ENCODE measurements at places on chromosomes 3 and 15.

- no peaks in the 10 kb centered on the region for H3K36me3 ChIP-seq
- no peaks in the 10 kb centered on the region for H3K27me3 ChIP-seq
- H3K4me3 ChIP-seq: no peak overlapping the region
- DNase-seq: no peak
Observed at GRCh38 chr3:104411757-104412156, 955.0 kb upstream of the ALCAM start.

DNA sequence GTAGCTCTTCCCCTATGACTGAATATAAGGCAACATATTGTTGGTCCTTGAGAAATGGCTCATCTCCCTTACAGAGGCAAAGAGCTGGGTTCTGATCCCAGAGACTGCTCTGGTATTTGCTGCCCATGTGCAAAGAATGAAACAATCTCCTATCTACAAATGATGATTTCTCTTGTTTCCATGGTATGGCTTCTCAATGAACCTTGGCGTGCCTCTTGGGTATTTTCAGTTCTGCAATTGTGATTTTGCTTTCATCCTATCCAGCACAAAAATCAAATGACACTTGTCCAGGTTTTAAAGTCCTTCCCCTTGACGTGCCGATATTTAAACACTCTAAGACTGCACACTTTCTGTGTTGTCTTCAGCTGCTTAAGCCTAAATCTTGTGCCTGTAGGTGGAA is 109.8 kb upstream of the NR2F2 start:
- peaks cover 5% of the 10 kb centered on the region for H3K27me3 ChIP-seq
- no peak overlapping the region for H3K4me3 ChIP-seq
- no peak for DNase-seq
- peaks cover 43% of the 10 kb centered on the region for H3K4me1 ChIP-seq
- H3K36me3 ChIP-seq: peaks cover 11% of the 10 kb centered on the region

DNA sequence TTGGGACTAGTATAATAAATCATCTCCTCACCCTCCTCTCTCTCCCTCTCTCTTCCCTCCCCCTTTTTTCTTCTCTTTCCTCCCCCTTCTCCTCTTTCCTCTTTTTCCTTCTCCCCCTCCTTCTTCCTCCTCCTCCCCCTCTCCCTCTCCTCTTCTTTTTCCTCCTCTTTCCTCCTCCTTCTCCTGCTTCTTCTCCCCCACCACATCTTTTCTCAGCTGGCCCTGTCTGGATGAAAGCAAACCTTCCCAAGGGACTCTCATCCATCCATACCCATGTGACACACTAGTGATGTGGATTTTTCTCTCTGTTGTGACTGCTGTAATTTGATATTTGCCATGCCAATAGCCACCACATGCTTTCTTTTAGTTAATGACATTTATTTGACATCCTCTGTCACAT is 127.2 kb downstream of the EBLN2 start:
- no peak for DNase-seq
- peaks cover 16% of the 10 kb centered on the region for H3K4me1 ChIP-seq
- H3K36me3 ChIP-seq: no peaks in the 10 kb centered on the region
- no peaks in the 10 kb centered on the region for H3K27me3 ChIP-seq

DNA sequence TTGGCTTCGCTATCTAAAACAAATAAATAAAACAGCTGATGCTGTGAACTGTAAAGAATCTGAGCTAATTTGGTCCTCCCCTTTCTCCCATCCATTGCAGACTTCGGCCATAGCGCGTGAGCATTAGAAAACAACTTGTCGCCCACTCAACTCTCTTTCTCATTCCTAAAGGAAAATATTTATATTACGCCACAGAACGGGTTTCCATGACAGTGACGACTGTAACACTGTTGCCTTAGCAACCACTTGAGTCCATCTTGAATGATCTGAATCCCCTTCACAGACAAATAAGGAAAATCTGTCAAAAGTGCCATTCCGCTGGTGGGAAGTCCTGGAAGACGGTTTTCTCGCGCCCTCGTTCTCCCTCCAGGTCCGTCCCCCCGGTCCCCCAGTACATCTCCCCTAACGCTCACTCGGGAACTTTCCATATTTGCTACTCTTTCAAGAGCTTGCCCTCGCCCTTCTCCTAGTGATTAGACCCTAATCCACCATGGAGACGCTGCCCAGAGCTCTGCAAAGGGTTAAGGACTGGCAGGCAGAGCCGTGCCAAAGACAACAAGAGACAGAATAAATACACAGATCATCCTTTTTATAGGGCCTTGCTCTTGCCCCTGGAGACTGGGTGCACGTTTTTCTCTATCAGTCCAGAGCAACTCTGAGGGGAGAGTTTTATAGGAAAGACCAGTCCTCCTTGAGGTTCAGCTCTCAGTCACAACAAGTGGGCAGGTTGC is 50.5 kb downstream of the CRYGS start:
- H3K36me3 ChIP-seq: no peaks in the 10 kb centered on the region
- H3K27me3 ChIP-seq: peaks cover 13% of the 10 kb centered on the region
- DNase-seq: no peak
- no peak overlapping the region for H3K4me3 ChIP-seq

- peaks cover 20% of the 10 kb centered on the region for H3K4me1 ChIP-seq
- H3K27me3 ChIP-seq: peaks cover 34% of the 10 kb centered on the region
- no peak overlapping the region for H3K4me3 ChIP-seq
- H3K27ac ChIP-seq: no peak overlapping the region
- H3K36me3 ChIP-seq: no peaks in the 10 kb centered on the region
Observed at GRCh38 chr15:68484696-68485400, 52.9 kb upstream of the ITGA11 start.

GRCh38 chr3:53073553-53074365 is 27.9 kb upstream of the SFMBT1 start:
- H3K4me3 ChIP-seq: no peak overlapping the region
- H3K4me1 ChIP-seq: peaks cover 7% of the 10 kb centered on the region
- peaks cover 7% of the 10 kb centered on the region for H3K27me3 ChIP-seq
- DNase-seq: no peak
- H3K36me3 ChIP-seq: no peaks in the 10 kb centered on the region
- H3K27ac ChIP-seq: no peak overlapping the region

DNA sequence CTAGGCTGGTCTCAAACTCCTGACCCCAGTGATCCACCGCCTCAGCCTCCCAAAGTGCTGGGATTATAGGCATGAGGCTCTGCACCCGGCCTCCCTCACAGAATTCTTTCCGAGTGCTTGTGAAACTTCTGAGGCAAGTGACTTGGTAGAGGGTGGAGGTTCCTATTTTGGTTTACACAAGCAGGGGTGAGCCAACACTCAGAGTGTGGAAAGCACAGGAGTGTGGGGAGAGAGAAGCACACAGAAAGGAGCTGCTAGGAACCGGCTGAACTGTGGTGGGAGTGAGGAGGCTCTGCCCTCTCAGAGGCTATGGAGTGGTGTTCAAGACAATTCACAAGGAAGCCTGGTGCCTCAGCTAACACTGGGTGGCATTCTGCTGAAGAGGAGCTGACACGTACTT is 7.7 kb downstream of the CAPN3 start:
- H3K27me3 ChIP-seq: no peaks in the 10 kb centered on the region
- H3K27ac ChIP-seq: no peak overlapping the region

All from type B pancreatic cell (in vitro differentiated cells).